Hindlimb muscle (tissue), 1 donor: ENCODE measurements at places on chromosomes 13 and 19. TPM values are rescaled to one million over a fixed set of nuclear protein-coding genes. Genes with fewer than 3 reads are reported as not detected.

DNA sequence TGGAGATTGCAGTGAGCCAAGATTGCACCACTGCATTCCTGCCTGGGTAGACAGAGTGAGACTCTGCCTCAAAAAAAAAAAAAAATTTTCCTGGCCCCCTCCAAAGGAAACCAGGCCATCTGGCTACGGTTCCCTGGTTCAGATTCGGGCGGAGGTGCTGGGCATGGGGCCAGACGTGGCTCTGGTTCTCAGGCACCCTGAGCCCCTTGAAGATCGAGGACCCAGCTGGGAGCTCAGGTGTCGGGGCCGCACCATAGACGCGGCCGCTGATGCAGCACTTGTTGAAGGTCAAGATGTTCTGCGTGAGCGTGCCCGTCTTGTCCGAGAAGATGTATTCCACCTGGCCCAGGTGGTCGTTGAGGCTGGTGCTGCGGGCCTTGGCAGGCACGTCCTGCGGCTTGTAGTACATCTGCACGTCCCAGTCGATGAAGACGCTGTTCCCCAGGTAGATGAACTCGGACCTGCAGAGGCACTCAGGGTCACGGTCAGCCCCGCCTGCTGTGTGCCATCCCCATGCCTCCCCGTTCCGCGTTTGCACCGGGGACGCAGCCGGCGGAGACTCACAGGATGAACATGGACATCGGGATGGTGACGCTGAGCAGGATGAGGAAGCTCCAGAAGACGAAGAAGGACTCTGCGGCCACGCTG is 12.3 kb downstream of the ATP8B3 start:
- no peak for DNase-seq

DNA sequence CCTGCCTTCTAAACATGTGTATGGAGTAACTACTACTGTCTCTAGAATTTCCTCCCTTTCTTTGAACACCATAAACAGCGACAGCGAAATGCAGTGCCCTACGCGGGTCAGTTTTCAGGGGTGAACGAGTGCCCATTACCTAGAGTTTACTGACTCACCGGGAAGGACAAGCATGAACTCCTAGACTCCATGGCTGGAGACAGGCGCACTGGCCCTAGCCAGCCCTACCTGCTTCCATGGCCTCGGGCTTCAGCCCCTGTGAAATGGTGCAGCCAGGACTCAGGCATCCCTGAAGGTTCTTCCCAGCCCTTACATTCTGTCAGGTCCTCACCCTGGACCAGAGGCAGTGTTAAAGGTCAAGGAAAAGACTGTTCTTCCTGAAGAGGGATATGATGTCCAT is 8.5 kb downstream of the RANBP3 start:
- no peak for DNase-seq

DNA sequence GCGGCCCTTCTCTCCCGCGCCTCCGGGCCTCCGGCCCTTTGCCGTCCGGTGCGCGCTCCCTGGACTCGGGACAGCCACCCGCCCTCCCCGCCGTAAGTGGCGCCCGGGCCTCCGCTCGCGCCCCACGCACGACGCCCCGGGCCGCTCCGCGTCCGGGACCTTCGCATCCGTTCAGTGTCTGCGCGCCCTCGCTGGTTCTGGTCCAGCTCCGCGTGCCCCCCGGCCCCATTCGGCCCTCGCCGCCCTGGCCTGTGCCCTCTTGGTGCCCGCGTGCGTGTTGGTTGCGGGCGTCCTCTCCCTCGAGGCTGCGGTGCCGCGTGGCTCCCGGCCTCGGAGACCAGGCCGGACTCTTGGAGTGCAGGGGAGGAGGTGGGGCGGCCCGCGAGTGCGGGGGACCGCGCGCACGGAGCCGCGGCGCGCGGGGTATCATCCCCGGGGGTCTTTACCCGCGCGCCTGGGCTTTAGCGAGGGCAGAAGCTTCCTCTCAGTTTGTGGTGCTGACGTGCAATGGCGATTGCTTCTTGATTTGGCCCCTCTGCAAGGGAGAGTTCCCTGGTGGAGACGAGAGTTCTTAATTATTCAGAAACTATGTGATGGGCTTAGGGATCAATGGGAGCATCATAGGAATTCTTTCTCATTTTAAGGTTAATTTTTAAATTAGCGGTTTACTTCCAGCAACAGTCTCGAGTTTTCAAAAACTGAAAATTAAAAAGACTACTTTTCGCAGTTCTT is 757 bp downstream of the WASF3 start:
- DNase-seq: peak; percentile 9

- DNase-seq: no peak
These were observed 171.6 kb upstream of the ZNF507 start for GRCh38 chr19:32173836-32174235.

DNA sequence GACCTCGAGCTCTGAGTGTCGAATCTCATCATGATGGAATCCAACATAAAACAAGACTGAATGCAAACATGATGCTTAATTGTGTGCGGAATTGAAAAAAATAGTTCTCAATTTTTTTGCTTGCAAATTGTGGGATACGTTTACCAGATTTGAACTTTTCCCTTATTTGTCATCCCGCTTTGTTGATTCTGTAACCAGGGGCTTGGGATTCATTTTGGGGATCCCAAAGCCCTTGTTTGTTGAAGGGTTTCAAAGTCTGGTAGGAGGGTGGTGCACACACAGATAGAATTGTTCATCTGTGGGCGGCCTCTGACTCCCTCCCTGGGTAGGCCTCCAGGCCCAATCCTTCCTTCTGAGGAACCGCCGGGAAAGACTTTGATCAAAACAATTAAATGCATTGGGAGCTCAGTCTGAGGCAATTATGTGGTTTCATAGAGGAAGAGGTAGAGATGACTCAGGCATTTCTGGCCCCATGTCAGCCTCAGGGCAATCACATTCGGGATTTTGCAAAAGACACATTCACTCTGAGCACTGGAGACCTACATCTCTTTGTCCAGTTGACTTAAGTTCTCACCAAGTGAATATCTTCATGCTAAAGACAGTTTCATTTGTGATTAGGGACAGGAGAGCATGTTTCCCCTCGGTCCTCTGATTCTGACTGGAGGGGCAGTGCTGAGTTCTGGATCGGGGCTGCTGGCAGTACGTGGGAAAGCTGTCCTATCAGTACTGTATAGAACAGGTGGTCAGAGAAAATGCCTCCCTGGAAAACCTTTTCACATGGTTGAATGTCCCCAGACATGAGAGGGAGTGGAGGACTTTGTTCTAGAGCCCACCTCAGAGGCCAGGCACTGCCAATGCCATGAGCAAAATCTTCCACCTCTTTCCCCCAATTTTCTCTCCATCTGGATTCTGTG is 27.8 kb upstream of the IGFL4 start:
- no peak for DNase-seq

- DNase-seq: no peak
These were observed 3.7 kb downstream of the MAST3 start for GRCh38 chr19:18101268-18101667.

DNA sequence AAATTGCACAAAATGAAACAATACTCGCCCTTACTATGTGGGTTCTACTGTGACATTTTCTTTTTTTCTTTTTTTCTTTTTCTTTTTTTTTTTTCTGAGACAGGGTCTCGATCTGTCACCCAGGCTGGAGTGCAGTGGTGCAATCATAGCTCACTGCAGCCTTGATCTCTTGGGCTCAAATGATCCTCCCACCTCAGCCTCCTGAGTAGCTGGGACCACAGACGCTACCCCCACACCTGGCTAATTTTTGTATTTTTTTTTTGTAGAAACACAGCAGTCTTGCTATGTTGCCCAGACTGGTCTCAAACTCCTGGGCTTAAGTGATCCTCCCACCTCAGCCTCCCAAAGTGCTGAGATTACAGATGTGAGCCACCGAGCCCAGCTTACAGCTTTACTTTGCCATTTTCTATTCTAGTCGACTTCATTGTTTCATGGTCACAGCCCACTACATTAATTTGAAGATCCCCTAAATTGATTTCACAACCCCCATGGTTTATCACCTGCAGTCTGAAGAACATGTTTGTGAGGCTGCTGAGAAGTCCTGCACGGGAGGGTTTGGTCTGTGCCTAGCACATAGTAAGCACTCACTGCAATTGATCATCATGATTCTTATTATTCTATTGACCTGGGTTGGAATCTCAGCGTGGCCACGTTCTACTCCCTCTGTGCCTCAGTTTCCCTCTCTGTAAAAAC is 3.8 kb downstream of the BCL3 start:
- DNase-seq: no peak

The NLRP9 gene
- not detected for polyA plus RNA-seq

The PROSER3 gene
- 16.3 TPM for polyA plus RNA-seq
